Activated CD8-positive, alpha-beta memory T cell treated with anti-CD3 and anti-CD28 coated beads, Interleukin-2, amount 50 U/mL, for 4 hours (primary cell): ENCODE measurements at places on chromosomes 1 and 21.
A peak's percentile ranks its signal among the peaks of the same experiment; 100 is the strongest.

DNA sequence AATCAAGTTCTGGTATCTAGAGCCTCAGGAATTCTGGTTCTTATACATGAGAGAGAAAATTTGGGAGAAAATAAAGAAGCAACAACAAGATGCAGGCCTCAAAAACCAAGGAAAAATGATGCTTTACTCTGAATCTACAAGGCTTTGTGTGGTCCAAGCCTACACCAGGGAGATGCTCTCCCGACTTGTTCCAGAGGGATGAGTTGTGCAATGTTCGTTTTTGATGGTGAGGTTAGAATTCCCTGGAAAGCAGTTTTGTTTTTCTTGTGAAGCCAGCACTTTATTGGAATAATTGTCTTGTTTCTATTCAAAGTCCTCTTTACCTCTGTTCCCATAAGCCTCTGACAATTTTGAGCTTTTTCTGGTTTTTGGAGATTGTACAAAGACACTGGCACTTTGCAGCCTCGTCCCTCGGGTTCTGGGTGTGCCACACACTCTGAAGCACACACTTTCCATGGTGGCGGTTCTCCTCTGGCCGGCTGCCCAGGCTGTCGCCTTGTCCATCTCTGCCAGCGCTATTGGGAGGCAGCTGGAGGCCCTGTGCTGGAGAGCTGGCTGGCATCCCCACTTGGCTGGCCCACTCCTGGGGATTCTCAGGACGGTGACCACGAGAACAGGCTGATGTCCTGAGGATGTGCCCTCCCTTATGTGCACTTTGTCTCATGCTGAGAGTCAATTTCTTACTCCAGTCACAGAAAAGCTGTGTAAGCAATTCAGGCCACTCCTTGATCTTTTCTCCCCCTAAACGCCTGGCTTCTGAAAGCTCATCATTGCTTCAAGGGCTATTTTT lies 70.2 kb downstream of the EDEM3 start:
- DNase-seq, result no peak

DNA sequence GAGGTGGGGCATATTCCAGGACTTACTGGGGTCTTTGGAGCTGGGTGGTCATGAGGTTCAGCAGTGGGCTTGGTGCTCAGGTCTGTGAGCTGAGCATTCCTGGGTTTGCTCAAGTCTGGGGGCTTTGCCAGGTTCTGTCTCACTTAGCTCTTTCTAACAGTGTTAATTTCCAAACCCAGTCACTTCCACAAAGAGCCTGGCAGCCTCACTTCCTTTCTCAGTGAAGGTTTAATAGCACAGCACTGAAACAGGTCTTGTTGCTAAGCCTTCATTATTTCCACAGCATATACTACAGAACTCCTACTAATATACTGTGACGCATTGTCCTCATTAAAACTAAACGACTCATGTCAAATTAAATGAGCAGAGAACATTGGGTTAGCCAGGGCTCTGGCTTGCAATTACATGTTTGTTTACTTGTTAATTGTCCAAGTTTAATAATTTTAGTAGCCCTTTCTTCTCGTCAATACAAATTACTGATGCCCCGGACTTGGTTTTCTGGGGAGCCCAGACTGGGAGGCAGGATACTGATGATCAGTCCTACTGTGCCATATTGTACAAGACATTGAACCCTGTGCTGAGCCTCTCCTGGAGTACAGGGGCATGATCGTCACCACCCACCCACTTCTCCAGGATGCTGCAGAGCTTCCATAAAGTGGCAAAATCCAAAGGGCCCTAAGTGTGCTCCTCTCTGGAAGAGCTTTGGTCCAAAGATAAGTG lies 170.7 kb downstream of the IER5 start:
- DNase-seq, result no peak

DNA sequence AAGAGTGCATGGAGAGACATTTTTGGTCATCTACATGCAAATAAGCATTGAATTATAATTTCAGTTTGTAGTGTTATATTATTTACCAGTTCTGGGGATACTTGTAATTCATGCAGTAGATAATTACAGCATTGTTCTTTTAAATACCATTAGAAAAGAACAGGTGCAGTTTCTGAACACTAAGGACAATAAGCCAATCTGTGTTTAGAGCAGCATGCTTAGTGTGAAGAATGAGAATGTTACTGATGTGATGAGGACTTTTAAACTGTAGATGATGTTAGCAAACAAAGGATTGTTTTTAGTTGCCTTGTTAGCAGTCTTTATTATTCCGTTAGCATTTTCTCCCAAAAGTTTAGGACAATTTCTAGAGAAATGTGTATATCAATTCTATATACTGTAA lies 348.3 kb downstream of the BRINP3 start:
- DNase-seq, result no peak

GRCh38 chr1:208641579-208642280 lies 397.5 kb upstream of the PLXNA2 start:
- no peak for DNase-seq

- no peak for DNase-seq
These were observed 33.8 kb downstream of the DUSP10 start for GRCh38 chr1:221708076-221708571.

GRCh38 chr1:112528076-112528475 lies 19.3 kb downstream of the WNT2B start:
- DNase-seq, result no peak

GRCh38 chr1:209787551-209787950 lies 3.2 kb upstream of the C1orf74 start:
- no peak for DNase-seq

DNA sequence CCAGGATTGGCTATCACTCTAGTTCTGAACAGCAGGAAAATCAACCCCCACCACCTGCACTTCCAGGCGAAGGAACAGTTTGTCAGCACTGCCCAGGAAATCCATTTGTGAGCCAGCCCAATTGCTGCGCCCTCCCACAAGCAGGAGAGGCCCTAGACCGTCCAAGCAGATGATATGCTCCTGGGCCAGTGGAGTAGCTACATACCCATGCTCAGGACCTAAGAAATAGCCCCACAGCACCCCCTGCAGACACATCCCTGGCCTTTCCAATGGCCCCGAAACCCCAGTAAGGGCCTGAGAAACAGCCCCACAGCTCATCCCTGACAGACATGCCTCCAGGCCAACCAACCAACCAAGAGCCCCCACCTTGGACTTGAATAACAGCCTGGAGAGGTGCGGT lies 111.5 kb upstream of the ZC3H11B start:
- DNase-seq, result no peak

DNA sequence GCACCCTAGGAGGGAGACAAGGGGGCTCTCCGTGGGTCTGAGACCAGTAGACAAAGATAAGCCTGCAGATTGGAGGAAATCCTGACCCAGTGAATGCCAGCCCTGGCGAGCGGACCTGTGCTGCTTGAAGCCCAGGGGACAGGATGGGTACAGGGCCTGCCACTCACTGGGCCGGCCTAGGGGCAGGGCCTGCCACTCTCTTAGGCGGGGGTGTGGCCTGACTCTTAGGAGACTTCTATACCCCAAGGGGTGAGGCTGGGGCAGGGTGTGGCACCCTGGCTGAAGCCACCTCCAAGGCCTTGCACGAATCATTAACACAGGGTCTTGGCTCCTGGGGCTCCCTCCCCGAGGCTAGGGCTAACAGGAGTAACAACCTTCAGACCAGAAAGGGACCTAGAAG lies 30.7 kb downstream of the TRIM62 start:
- no peak for DNase-seq

DNA sequence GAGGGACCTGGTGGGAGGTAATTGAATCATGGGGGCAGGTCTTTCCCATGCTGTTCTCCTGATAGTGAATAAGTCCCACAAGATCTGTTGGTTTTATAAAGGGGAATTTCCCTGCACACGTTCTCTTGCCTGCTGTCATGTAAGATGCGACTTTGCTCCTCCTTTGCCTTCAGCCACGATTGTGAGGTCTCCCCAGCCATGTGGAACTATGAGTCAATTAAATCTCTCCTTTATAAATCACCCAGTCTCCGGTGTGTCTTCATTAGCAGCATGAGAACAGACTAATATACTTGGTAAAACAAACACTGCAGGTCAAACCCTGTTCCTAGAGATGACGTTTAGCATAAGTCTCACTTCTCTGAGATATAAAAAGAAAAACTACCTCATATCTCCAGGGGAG lies 148.3 kb downstream of the MATN1 start:
- DNase-seq, result no peak

- peak; percentile 51 for DNase-seq
These were observed 3.3 kb upstream of the NECTIN4 start for GRCh38 chr1:161092621-161093028.

- no peak for DNase-seq
These were observed 3.5 kb upstream of the NBL1 start for GRCh38 chr1:19640363-19641316.

DNA sequence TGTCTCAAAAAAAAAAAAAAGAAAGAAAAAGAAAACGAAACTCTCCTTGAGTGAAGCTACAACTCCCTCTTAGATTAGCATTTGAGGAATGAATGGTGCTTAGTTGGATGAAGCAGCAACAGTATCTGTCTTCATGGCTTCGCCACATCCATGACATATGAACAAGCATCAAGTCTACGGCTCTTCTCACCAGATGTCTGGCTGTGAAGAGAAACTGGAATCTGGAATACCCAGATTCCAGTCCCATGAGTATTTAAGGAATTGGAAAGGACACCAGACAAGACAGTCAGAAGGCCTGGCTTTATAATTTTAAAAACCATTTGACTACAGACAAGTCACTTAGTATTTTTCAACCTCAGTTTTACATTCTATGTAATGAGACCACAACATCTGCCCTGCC lies 38.0 kb upstream of the TADA1 start:
- DNase-seq, result no peak
